ENCODE measurements at places on chromosomes 3 and 15. TPM values are rescaled to one million over a fixed set of nuclear protein-coding genes. Genes with fewer than 3 reads are reported as not detected.

Gene DAZL
- total RNA-seq, result 0.19 TPM

Gene AEN
- 13.8 TPM for total RNA-seq

- no peak for DNase-seq
Observed at GRCh38 chr3:154334973-154335420, 10.7 kb upstream of the DHX36 start.

GRCh38 chr3:173584093-173584837 is 186.7 kb downstream of the NLGN1 start:
- no peak for DNase-seq

Gene VPS8
- total RNA-seq, result 36.1 TPM
